ENCODE measurements at places on chromosomes 2 and 18. TPM values are rescaled to one million over a fixed set of nuclear protein-coding genes. Genes with fewer than 3 reads are reported as not detected.

The ASPRV1 gene
- 0.70 TPM for total RNA-seq

The PLGLB2 gene
- 0.26 TPM for total RNA-seq

The CD28 gene
- total RNA-seq: not detected

The TEX44 gene
- total RNA-seq: not detected

The PFN4 gene
- total RNA-seq: 0.68 TPM

The NXPH2 gene
- total RNA-seq: not detected

The G6PC2 gene
- not detected for total RNA-seq

The ANKRD62 gene
- not detected for total RNA-seq

The GALNT13 gene
- total RNA-seq: 0.09 TPM

The AMER3 gene
- total RNA-seq: not detected

The ASIC4 gene
- 0.23 TPM for total RNA-seq

The GMCL1 gene
- total RNA-seq: 9.6 TPM

The C1QL2 gene
- not detected for total RNA-seq

The CCDC88A gene
- total RNA-seq: 16.2 TPM

The MAP3K19 gene
- not detected for total RNA-seq

The FBXO36 gene
- 1.9 TPM for total RNA-seq

The CELF4 gene
- total RNA-seq: 2.5 TPM

The DUSP28 gene
- total RNA-seq: 1.8 TPM

The CNOT11 gene
- 40.4 TPM for total RNA-seq

The CD8A gene
- not detected for total RNA-seq

The FOSL2 gene
- total RNA-seq: 56.4 TPM

The EVX2 gene
- total RNA-seq: 0.09 TPM

The SERPINE2 gene
- total RNA-seq: 110 TPM

The EHD3 gene
- 12.0 TPM for total RNA-seq

The PAIP2B gene
- 1.9 TPM for total RNA-seq

The CNTNAP5 gene
- total RNA-seq: not detected

The ABCG8 gene
- total RNA-seq: not detected

The IGFBP2 gene
- 184 TPM for total RNA-seq

The ABCG5 gene
- not detected for total RNA-seq
